ENCODE measurements at places on chromosomes 12 and 14.

GRCh38 chr12:43312991-43313505, 239.0 kb downstream of the ADAMTS20 start:
- DNase-seq, result no peak

DNA sequence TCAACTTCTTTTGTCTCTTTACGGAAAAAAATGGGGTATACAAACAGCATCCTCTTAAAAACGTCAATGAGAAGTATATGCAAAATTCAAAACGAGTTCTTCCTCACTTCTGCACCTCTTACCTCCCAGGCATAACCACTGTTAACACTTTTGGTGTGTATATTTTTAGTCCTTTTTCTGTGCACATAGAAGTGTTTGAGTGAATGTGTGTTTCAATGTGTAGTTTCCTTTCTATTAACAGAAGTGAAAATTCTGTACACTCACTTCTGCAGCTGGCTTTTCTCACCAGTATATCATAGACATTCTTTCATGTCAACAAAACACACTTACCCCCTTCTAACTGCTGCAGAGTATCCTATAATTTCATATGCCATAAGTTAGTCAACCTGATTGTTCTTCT, 5.4 kb downstream of the UBR7 start:
- no peak for DNase-seq

- no peak for DNase-seq
These were observed 187.1 kb downstream of the TSPAN9 start for GRCh38 chr12:3263939-3264922.

- no peak for DNase-seq
These were observed 27.1 kb downstream of the STK38L start for GRCh38 chr12:27271206-27271605.

DNA sequence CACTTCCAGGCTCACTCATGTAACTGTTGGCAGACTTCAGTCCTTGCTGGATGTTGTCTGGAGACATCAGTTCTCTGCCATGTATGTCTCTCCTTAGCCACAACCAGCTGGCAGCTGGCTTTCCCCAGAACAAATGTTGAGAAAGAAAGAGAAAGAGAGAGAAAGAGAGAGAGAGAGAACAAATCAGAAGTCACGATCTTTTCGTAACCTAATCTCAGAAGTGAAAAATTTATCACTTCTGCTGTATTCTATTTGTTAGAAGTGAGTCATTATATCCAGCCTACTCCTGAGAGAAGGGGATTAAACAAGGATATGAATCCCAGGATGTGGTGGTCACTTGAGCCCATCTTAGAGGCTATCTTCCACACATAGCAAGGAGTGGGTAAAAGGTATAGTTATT, 101.2 kb downstream of the BTG1 start:
- DNase-seq, result no peak

DNA sequence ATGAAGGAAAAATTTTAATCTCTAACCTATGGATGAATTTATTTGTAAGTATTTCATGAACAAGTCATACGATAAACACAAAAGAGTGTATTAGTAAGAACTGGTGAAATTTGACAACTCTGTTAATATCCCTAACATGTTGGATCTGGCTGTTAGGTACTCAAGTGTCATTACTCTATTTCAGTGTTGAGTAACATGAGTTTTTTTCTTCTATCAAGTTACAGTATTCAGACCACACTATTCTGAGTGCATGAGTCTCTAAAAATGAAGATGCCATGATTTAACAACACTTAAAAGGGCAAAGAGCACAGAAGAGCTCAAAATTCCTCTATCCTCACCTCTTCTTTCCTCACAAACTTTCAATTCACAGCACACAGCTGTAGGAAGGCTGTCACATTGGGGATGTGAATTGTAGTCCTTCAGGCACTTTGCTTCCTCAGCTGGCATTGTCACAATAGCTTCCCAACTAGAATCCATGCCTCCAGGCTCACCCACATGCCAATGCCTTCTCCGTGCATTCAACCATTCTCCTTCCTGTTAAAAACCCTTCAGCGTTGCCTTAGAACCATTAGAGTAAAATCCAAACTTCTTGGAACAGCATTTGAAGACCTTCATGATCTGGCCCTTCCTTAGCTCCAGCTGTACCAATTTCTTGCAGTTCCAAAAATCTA, 73.7 kb upstream of the DBX2 start:
- DNase-seq, result no peak

GRCh38 chr12:39613525-39613924, 6.1 kb downstream of the ABCD2 start:
- DNase-seq, result no peak

- no peak for DNase-seq
These were observed 319.8 kb downstream of the ALG10 start for GRCh38 chr12:34342048-34342447.

All from NCI-H1092 (cell line).